ENCODE measurements at places on chromosomes 5 and 9.

- no peak for DNase-seq
Observed at GRCh38 chr5:124748687-124749594, 2.5 kb upstream of the ZNF608 start.

DNA sequence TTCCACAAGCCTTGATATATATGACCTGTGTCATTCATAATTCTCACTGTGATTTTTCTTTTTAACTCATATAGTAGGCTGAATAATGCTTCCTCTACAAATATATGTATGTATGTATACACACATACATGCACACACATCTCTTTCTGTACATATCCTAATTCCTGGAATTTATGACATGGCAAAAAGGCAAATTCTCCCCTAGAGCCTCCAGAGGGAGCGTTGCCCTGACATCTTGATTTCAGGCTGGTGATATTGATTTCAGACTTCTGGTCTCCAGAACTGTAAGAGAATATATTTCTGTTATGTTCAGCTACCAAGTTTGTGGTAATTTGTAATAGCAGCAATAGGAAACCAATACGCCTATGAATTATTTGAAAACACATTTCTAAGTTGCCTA, 166.6 kb upstream of the GAS1 start:
- DNase-seq, result no peak

- DNase-seq, result no peak
Observed at GRCh38 chr5:6788956-6789649, 75.9 kb downstream of the TENT4A start.

DNA sequence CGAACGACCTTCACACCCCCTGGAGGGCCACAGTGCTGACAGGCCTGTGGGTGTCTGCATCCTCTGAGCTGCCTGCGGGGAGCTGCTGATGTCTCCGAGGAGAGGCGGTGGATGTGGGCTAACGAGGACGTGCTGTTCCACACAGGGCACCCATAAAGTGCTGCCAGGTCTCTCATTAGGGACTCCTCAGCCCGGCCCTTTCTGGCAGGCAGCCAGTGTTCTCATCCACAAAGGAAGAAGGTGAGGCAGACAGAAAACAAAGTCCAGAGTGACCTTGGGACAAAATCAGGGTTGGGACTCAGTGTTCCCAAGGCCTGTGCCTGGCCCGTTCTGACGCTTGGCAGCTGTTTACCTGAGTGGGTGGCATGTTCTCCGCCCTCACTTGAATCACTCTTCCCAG, 29.3 kb downstream of the CARTPT start:
- no peak for DNase-seq

DNA sequence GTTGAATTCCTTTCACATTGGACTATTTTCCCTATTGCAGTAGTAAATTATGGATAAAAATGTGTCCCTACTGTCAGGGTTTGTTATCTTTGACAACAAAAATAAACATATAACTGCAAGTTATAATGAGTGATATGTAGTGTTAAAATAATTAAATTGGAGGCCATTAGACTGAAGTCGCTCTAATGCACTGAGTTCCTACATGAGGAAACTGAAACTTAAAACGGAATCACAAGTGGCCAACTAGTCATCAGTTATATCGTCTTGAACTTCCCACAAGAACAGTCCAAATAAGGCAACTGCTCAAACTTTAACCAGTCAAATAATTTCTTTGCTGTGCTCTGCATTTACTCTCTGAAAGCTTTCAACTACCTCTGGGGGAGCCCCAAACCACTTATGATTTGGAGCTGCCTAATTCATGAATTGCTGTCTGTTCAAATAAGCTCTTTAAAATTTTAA, 2.1 kb upstream of the IFT74 start:
- DNase-seq, result no peak

DNA sequence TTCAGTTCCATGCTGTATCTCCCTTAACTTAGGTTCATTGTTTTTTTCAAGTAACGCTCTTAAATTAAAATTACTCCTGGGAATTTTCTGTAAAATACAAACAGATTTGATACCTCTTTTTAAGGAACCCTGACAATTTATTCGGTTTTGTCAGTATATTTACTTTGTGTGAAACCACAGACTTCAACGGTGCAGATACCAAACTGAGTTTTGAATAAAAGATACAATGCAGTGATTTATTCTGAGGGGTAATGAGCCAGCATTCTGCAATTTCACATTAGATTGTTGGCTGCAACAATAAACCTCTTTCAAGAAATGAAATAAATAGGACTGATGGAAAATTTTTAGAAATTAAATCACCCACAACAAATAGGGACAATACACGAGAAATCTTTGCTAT, 308.6 kb upstream of the EDIL3 start:
- DNase-seq, result no peak

DNA sequence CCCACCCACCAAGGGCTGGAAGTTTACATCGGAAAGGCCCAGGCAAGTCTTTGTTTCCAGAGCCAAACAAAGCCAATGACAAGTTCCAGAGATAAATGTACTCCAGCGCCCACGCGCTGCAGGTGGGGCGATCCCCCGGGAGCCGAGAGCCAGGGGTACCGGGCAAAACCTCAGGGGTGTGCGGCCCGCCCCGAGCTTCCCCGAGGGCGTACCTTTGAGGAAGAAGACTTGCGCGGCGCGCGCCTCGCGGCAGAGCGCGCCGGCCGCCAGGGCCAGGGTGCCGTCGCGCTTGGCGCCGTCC, 671 bp downstream of the DUSP1 start:
- no peak for DNase-seq

GRCh38 chr5:6868171-6868570, 154.9 kb downstream of the TENT4A start:
- DNase-seq, result no peak

GRCh38 chr5:108345541-108346171, 36.2 kb downstream of the FBXL17 start:
- no peak for DNase-seq

GRCh38 chr5:134435560-134435959, 23.9 kb upstream of the CDKN2AIPNL start:
- no peak for DNase-seq

- no peak for DNase-seq
Observed at GRCh38 chr5:133322743-133323142, 270.9 kb downstream of the HSPA4 start.

- DNase-seq, result no peak
Observed at GRCh38 chr9:81141961-81142360, 547.4 kb downstream of the TLE1 start.

DNA sequence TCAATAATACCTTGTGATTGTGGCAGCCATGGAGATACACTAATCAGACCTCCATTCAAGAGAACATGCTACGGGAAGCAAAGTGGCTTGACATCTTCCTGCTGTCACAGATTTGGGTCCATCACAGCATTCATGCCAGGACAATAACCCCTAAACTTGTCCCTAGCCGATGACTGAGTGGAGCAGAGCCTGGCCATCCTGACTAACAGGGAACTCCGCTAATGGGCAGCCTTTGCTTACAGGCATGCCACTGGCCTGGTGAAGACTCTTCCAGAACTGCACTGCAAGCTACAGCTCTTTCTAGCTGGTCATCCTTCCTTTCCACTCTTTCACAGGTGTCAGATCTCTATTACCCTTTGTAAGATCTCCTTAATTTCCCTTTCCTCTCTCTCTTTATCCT, 16.0 kb downstream of the FAM174A start:
- no peak for DNase-seq

DNA sequence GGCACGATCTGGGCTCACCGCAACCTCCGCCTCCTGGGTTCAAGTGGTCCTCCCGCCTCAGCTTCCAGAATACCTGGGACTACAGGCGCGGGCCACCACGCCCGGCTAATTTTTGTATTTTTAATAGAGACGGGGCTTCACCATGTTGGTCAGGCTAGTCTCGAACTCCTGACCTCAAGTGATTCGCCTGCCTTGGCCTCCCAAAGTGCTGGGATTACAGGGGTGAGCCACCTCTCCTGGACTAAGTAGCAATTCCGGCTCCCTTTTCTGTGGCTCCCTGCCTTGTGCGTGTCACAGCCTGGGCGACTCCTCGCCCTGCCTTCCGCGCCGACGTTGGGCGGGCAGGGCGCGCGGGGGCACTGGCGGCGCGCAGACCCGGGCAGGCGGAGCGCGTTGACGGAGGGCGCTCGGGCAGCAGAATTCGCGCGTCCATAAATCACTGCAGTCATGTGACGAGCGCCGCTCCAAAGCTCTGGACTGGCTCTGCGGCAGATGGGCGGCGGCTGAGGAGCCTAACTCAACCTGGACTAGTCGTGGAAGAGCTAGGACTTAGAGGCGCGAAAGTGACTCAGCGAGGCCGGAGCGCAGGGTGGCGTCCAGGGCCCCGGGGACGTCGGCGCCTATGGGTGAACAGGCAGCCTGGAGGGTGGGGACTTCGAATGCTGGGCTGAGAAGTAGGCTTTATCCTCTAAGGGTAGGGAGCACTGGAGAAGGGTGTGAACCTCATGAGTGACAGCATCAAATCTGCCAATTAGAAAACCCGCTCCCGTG, 1.4 kb upstream of the CIZ1 start:
- no peak for DNase-seq
